SK-MEL-5 (cell line): ENCODE measurements at places on chromosomes 1 and 21. TPM values are rescaled to one million over a fixed set of nuclear protein-coding genes. Genes with fewer than 3 reads are reported as not detected.

Gene FCRL4
- total RNA-seq: not detected in 2 replicates

Gene KRTAP13-1
- total RNA-seq: not detected in 2 replicates

Gene RNF186
- total RNA-seq: not detected in 2 replicates

Gene RHD
- total RNA-seq: 1.2 and 2.2 TPM in 2 replicates

Gene ACTL8
- total RNA-seq: 0.40 and 1.1 TPM in 2 replicates

Gene PGBD5
- 0.61 and 0.80 TPM in 2 replicates for total RNA-seq

Gene LDLRAD1
- total RNA-seq: not detected in 2 replicates

Gene LCE1B
- total RNA-seq: not detected in 2 replicates

Gene PTPN22
- total RNA-seq: 0.08 TPM in 1 of 2 replicates, not detected in the other

Gene NME7
- 6.0 and 12.0 TPM in 2 replicates for total RNA-seq

Gene LCE1A
- not detected in 2 replicates for total RNA-seq

Gene CFHR5
- not detected in 2 replicates for total RNA-seq

Gene MRPL9
- 132 and 137 TPM in 2 replicates for total RNA-seq

Gene YRDC
- 55.2 and 58.2 TPM in 2 replicates for total RNA-seq

Gene ATP1A4
- 0.11 TPM in 1 of 2 replicates, not detected in the other for total RNA-seq

Gene ESPN
- total RNA-seq: 0.40 and 0.96 TPM in 2 replicates

Gene AMY1A
- total RNA-seq: not detected in 2 replicates

Gene PAX7
- not detected in 2 replicates for total RNA-seq

Gene GJA4
- total RNA-seq: not detected in 2 replicates

Gene KDF1
- not detected in 2 replicates for total RNA-seq

Gene SELENOF
- total RNA-seq: 257 and 280 TPM in 2 replicates

Gene PLEKHO1
- 22.9 and 23.2 TPM in 2 replicates for total RNA-seq

Gene FMO5
- 0.98 and 1.4 TPM in 2 replicates for total RNA-seq

Gene LCE6A
- total RNA-seq: not detected in 2 replicates

Gene KCND3
- total RNA-seq: 0.11 and 0.13 TPM in 2 replicates

Gene PSMD4
- total RNA-seq: 370 and 398 TPM in 2 replicates

Gene CRP
- not detected in 2 replicates for total RNA-seq

Gene TNFRSF9
- not detected in 2 replicates for total RNA-seq

Gene MKNK1
- total RNA-seq: 14.5 and 16.2 TPM in 2 replicates

Gene NOS1AP
- total RNA-seq: 0.29 and 0.85 TPM in 2 replicates
